Cortex of kidney (tissue), 1 donor: ENCODE measurements at places on chromosomes 2 and 18.
A peak's percentile ranks its signal among the peaks of the same experiment; 100 is the strongest.

GRCh38 chr2:1803217-1804110 is 59.1 kb upstream of the PXDN start:
- no peak for DNase-seq

- no peak for DNase-seq
These were observed 85.8 kb upstream of the DNAJC10 start for GRCh38 chr2:182630207-182630606.

GRCh38 chr18:79516441-79516931 is 120.8 kb downstream of the NFATC1 start:
- no peak for DNase-seq

DNA sequence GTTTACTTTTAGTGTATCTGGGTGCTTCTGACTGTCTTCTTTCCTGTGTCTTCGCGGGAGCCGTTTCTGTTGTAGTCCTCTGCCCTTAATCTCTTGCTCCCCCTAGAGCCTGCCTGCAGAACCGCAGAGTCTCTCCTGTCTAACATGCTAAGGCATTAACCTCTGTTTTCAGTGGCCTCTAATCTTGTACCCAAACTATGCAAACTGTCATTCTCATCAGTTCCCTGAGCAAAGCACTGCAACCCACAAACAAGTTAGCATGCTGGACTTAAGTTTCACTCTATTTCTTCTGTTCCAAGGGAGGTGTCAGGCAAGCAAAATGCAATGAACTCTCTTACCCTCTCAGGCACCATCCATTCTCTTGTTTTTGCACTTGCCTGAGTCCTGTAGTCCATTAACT is 138.4 kb downstream of the OTX1 start:
- no peak for DNase-seq

- no peak for DNase-seq
These were observed 67.4 kb downstream of the TNP1 start for GRCh38 chr2:216792222-216793021.

DNA sequence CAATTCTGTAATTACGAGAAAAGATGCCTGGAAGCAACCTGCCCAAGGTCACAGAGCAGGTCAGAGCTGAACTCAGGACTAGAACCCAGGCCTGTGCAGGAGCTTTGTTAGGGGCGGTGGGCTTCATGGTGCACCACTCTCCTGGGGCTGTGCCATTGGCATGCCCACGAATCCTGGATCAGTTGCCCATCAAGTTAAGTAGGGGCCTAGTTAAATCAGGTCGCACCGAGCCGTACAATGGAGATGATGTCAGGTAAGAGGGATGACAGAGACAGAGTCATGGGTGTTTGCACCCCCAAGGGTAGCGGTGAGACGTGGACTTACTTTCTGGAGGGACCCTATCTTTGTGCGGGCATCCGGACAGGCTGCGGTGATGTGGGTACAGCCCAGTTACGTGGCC is 172.6 kb upstream of the PXDN start:
- no peak for DNase-seq

DNA sequence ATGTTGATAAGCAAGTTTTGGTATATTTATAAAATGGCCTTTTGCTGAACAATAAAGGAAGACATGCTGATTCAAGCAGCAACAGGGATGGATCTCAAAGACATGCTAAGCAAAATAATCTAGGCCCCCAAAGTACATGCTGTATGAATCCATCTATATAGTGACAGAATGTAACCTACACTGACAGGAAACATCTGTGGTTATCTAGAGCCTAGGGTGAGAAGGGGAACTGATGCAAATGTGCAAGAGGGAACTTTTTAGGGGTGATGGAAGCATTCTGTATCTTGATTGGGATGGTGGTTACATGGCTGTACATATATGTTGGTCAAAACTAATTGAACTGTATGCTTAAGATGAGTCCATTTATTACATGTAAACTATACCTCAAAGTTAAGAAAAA is 24.2 kb downstream of the CNRIP1 start:
- DNase-seq, result no peak

- DNase-seq, result no peak
These were observed 377.4 kb downstream of the LRRTM4 start for GRCh38 chr2:77144772-77145171.

GRCh38 chr2:104853534-104854497 is at the start of gene POU3F3:
Gene POU3F3, plus strand, starts transcription at chr2:104854115. Its CDS starts 1,396 bp downstream, at chr2:104855511.
- DNase-seq, result peak; percentile 41

- DNase-seq, result no peak
These were observed 67.3 kb downstream of the CCBE1 start for GRCh38 chr18:59629894-59630293.

DNA sequence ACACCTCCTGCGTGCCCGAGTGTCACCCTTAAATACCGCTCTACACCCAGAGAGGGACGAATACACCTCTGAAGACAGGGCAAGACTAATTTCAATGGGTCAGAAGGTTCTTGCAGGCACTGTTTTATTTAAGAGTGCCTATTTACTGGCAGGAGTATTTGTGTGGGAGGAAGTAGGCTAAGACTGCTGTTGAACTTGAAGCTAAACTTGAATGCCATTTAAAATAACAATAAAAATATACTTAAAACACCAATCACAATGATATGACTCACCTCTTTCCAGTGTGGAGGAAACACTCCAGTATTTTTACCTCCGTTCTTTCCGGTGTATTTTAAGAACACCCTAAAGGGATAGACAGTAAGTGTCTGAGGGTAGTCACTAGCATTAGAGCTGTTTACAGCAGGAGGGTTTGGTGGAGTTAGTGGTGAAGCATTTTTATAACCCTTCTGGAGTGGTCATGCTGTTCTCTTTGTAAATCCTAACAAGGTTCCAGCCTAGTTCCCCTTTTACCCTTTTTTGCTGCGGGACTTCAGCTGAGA is 9.6 kb upstream of the HOXD1 start:
- no peak for DNase-seq

DNA sequence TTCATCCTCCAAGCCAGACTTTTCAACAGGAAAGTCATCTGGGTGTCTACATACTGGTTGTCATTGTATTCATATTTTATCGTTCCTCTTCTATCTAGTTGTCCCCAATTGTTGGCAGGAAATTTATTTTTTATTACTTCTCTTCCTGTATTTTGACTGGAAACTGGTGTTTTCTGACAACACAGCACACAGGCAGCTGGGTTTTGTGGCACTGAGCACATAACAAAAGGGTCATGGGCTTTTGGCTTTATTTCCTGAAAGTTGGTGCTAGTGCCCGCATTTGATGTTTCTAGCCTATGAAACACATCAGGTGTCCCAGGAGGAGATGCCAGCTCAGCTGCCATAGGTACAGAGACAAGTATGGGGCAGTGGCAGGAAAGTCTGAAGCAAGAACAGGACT is 126.4 kb downstream of the TMEM17 start:
- no peak for DNase-seq

DNA sequence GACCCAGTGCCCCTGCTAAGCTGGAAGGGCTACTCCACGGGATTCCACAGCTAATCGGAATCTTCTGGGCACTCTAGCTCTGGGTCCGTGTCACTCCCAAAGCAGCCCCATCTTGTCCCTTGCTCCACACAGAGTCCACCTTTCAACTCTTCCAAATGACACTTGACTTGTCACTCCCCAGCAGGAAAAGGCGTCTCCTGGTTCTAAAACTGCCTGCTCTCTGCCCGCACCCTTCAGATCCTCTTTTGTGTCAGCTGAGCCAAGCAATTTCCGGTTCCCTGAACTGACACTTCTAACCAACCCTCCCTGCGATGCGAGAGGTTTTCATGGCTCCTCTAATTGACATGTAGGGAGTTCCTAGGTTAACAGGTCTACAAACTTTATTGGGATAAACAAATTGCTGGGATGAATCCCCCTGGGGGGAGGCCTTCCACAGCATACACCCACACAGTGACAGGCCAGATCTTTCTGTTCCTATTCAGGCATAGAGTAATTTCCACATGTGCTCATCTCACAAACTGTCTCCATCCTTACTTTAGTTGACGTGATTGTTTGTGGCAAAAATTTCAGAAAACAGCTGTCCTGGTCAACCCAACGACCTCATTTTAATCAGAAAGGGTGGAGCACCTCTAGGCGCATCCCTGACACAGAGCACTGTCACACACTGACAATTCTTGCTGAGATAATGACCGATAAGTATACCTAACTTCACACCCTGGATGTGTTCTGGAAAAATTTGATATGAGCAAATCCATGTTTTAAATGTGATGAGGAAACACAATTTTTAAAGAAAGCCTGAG is 104.9 kb downstream of the RBMS1 start:
- DNase-seq, result no peak

DNA sequence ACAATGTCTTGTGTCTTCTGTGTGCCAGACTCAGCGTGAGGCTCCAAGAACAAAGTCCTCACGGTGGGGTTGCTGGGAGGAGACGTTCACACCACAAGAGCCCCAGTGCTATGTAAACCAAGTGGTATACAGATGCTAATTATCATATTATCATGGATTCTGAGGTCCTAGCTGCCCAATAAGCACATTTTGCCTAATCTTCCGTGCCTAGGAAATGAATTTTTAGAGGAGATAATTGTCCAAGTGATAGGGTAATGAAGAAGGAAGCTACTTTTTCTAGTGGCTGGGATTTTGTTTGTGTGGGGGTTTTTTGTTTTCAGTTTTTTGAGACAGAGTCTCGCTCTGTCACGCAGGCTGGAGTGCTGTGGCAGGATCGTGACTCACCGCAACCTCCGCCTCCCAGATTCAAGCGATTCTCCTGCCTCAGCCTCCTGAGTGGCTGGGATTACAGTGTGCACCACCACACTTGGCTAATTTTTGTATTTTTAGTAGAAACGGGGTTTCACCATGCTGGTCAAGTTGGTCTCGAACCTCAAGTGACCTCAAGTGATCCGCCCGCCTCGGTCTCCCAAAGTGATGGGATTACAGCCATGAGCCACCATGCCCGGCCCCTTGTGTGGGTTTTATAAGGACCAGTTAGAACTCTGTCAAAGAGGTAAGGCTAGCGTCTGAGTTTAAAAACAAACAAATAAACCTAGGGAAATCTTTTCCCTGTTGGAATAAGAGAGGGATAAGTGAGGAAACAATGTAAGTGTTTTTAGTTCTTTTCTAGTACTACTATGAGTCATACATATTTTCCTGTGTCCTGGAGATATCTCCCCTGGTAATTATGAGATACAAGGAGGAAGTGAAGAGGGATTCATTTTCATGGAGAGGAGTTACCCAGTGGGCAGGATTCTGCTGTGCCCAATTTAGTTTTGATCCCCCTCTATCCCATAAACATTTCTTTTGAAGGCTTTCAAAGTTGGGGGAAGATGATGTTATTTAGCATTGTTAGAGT is 9.5 kb upstream of the SMAD7 start:
- no peak for DNase-seq

DNA sequence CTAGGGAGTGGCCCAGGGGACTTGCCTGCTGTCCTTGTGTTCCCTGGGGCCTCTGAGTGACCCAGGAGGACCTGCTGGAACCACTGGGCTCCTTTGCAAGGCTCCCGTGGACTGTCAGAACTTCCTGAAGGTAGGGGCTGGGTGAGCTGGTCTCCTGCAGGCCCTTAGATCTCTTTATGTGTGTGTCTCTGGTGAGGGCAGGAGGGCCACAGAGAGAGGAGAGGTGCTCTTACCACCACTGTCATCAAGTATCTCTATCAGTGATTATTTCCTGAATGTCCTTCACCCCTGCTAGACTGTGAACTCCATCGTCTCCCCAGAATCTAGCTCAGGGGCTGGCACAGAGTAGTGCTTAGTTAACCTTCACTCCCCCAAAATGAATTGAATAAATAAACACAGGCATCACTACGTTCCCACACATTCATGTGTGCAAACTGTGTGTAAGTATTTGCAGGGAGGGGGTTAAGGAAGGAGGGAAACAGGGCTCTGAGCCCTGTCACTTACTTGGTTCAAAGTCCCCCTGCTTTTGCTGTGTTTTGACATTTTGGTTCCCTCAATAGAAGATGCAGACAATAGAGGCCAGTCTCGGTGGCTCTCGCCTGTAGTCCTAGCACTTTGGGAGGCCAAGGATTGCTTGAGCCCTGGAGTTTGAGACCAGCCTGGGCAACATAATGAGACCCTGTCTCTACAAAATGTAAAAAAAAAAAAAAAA is 100.8 kb upstream of the HAAO start:
- DNase-seq, result no peak

- no peak for DNase-seq
These were observed 17.1 kb downstream of the SLC8A1 start for GRCh38 chr2:40434731-40435271.

GRCh38 chr2:209348433-209348832 is 75.4 kb upstream of the MAP2 start:
- DNase-seq, result no peak

DNA sequence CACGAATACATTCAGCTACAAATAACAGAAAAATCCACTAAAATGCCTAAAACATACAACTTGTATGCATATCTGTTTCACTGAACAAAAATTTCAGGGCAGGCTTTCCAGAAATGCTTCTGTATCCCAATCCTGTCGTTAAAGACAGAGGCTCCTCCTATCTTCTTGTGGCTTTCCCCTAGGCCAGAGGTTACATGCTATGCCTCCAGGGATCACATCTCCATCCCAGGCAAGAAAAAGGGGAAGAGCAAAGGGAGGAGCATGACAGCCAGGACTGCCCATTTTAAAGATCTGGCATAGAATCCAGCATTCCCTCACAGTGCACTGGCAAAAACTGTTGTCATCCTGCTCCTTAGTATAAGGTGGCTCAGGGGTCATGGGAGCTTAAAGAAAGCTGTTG is 268.7 kb upstream of the SETBP1 start:
- DNase-seq, result no peak

DNA sequence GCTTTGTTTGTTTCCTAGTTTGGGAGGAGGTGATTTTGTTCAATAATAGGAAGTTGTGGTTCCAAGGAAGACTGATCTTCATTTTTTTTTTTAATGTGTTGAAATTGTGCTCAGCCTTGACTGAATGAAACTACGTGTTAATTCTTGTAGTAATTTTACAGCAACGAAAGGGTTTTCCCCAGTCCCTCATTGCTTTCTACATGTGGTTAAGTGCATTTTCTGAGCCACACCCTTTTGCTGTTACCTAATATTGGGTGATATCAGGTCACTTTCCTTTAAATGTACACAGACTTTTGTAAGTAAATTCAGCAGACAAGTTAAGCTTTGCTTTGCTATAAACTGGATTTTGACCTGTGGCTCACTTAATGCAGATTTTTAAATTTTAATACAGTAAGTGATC is 73.6 kb downstream of the OTX1 start:
- DNase-seq, result no peak

GRCh38 chr2:21005700-21006422 is 38.0 kb downstream of the APOB start:
- DNase-seq, result no peak

- no peak for DNase-seq
These were observed 643.2 kb upstream of the PIK3C3 start for GRCh38 chr18:41311571-41312547.
